Activated T-cell treated with anti-CD3 and anti-CD28 coated beads, Interleukin-2, amount 50 U/mL, for 4 hours (primary cell): ENCODE measurements at places on chromosomes 4 and X.

DNA sequence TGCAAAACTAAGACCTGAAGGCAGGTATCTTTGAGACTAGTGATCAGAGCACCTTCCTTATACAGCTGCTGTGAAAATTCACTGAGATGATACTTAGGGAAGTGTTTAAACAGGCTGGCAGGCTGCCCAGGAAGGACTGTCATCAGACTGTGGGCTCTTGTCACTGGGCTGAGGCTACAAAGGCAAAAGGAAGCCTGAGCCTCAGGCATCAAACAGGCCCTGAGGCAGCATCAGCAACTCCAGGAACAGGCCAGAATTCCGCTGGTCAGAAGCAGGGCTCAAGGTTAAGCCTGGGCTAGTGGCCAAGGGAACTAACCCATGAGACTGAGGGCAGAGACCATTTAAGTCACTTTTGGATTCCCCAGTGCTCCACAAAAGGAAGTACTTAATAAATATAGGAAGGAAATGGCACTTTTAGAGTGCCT, 12.8 kb downstream of the PJA1 start:
- no peak for DNase-seq

DNA sequence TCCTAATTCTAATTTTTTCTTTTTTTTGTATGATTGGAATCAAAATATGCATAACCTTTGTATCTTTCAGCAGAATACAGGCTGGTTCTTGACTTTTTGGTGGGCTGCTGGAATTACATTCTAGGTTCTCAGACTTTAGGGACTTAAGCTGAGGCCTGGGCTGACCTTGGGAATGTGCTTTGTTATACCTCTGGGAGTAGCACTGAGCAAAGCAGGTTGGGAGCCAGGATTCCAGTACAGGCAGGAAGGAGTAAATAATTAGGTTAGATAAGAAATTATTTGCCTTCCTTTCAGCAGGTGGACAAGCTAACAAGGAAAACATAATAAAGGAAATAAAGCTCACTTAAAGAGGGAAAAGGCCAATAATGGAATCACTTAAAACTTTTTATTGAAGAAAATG, 49.9 kb upstream of the SLC4A4 start:
- DNase-seq, result no peak

GRCh38 chrX:50877310-50877709, 33.2 kb upstream of the BMP15 start:
- no peak for DNase-seq

- no peak for DNase-seq
These were observed 20.5 kb upstream of the LAP3 start for GRCh38 chr4:17556498-17556897.

DNA sequence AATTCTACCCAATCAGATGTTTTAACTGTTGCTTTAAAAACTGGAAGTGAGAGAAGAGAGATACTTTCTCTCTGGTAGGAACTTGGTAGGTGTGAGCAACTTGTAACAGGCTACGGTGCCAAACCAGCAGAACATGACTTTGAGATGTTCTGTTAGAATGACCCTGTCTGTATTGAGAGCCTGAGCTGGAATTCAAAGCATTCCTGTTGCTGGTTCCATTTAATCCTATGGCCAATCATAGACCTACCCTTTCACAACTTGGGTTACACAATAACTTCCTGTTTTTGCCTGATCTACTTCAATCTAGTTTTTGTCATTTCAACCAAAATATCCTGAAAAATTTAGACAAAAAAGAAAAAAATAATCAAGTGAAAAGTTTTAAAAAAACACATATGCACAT, 1.7 kb upstream of the PRRG1 start:
- DNase-seq, result no peak

DNA sequence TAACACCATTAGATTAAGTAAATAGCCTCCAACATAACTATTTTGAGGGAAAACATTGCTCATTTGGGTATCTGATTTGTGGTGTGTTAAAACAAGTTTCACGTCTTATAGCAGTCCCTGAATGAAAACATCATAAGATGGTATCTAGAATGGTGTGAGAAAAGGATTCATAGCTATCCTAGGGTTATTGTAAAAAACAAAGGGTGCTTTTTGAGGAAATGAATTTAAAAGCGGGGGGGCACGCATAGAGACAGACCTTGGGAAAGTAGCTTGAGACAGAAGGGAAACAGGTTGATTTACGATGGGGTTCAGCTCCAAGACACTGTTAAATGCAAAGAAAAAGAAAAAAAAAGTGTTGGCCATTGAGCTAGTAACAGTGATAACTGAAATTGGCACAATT, 768 bp upstream of the CXCL10 start:
- no peak for DNase-seq
